ENCODE measurements at places on chromosomes 3 and 15.

GRCh38 chr3:17032407-17033034 is 147.8 kb downstream of the PLCL2 start:
- no peaks in the 10 kb centered on the region for H3K27me3 ChIP-seq
- no peak for DNase-seq
- no peaks in the 10 kb centered on the region for H3K36me3 ChIP-seq
- no peaks in the 10 kb centered on the region for H3K4me1 ChIP-seq
- no peak overlapping the region for H3K27ac ChIP-seq

DNA sequence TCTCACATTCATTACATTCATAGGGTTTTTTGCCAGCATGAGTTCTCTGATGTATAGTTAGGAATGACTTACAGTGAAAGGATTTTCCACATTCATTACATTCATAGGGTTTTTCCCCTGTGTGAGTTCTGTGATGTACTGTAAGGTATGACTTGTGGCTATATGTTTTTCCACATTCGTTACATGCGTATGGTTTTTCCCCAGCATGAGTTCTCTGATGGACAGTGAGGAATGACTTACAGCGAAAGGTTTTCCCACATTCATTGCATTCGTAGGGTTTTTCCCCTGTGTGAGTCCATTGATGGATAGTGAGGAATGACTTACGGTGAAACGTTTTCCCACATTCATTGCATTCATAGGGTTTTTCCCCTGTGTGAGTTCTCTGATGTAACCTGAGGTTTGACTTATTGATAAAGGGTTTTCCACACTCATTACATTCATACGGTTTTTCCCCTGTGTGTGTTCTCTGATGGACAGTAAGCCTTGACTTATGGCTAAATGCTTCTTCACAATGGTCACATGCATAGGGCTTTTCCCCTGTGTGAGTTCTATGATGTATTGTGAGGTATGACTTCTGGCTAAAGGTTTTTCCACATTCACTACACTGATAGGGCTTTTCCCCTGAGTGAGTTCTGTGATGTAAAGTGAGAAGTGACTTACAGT is 47.4 kb downstream of the ZNF717 start:
- H3K27ac ChIP-seq = no peak overlapping the region
- H3K4me1 ChIP-seq = no peaks in the 10 kb centered on the region
- no peaks in the 10 kb centered on the region for H3K36me3 ChIP-seq

DNA sequence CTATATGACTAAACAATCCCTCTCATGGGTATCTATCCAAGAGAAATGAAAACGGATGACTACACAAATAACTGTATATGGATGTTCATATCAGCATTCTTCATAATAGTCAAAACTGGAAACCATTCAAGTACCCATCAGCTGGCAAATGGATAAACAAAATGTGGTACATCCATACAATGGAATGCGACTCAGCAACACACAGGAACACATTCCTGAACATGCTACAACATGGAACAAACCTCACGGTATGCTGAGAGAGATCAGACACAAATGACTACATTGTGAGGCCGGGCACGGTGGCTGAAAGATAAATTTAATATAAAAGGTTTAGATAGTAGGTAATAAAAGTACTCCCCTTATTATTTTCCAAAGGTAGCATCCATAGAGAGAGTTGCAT is 42.6 kb downstream of the CCR4 start:
- DNase-seq = no peak
- no peaks in the 10 kb centered on the region for H3K27me3 ChIP-seq
- H3K4me3 ChIP-seq = no peak overlapping the region
- no peaks in the 10 kb centered on the region for H3K4me1 ChIP-seq

DNA sequence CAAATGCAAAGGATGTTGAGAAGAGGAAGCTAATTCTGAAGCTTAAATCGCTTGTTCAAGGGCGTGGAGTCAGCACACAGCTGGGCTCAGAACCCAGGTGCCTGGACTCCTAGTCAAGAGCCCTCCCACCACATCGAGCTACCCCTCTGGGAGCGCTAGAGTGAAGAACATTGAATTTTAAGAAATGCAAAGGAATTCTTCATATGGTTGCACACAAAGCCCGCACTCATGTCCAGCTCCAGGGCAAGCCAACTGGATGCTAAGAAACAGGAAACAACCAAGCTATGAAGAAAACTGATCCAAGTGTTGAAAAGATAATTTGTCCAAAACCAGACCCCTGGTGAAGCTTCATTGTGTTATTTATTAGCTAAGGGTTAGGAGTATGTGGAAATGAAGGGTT is 122.3 kb downstream of the ALDH1A2 start:
- no peak overlapping the region for H3K4me3 ChIP-seq
- H3K36me3 ChIP-seq = no peaks in the 10 kb centered on the region

DNA sequence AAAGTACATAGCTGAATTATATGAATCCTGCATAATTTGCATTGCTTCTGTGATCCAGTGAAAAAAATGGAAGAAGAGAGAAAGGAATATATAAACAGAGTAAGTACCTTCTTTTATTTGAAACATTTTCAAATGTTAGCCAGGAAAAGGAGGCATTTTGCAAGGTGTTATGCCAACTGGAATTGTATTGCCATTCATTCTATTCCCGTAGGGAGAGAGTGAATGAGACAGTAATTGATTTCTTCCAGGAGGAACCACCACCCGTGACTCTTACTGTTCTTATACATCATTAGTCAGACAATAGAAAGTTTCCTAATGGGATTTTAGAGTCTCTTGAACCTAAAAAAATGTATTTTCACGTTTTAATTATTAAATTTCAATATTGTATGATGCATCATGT is 324.1 kb upstream of the ALCAM start:
- H3K27me3 ChIP-seq = no peaks in the 10 kb centered on the region
- H3K36me3 ChIP-seq = no peaks in the 10 kb centered on the region
- H3K4me3 ChIP-seq = no peak overlapping the region
- DNase-seq = no peak
